ENCODE measurements at places on chromosomes 2 and 18. TPM values are rescaled to one million over a fixed set of nuclear protein-coding genes. Genes with fewer than 3 reads are reported as not detected.

DNA sequence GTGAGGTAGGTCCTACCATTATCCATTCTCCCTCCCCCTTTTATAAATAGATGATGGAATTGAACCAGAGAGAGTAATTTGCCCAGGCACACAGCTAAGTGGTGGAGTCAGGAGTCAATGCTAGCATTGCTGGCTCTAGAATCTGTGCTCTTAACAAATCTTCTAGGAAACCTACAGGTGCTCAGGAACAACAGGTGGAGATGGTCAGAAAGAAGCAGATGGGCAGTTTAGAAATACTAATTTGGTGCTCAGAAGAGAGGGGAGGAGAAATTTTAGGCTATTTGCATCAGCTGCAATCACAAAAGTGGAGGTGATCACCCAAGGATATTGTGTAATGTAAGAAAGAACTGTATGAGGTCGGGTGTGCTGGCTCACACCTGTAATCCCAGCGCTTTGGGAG is 219.4 kb upstream of the SMAD7 start:
- H3K27ac ChIP-seq, result no peak overlapping the region
- no peak for DNase-seq
- peaks cover 11% of the 10 kb centered on the region for H3K4me1 ChIP-seq
- no peak overlapping the region for H3K4me3 ChIP-seq

DNA sequence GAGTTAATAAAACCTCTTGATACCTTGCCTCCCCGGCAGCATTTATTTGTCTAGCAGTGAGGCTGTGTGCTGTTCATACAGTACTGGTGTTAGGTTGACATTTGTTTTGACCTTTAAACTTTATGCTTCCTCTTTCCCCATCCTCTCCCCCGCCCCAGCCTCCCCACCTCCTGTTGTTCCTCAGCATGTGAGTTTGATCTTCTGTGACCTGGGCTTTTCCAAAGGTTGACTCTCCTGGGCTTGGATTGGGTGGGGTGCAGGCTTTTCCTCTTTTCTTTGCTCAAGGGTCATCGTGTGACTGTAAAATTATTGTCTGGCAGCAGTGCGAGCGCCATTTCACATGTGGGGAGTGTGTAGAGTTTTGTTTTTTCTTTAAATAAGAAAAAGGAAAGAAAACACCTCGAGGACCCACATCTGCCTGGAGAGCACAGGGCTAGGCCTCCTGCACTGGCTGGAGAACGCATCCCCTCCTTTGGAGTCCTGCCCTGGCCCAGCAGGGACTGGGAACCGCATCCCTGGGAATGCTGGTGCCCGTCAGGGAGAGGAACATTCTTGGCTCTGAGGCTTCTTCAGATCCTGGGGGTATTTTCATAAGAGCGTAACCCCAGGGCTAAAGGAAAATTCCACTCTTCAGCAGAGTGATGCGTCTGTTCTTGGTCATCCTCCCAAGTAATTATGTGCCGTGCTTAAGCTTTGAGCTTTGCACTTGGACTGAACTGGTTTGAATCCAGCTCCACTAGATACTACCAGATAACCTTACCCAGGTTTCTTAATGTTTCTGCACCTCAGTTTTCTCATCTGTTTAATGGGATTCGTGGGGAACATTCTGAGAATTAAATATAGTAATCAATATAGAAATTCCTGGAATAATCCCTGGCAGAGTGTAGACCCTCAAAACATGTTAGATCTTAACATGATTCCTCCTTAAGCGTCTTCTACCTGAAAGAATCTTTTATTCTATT is 91.5 kb downstream of the SETBP1 start:
- H3K36me3 ChIP-seq, result no peaks in the 10 kb centered on the region
- H3K4me3 ChIP-seq, result no peak overlapping the region
- no peak overlapping the region for H3K27ac ChIP-seq
- H3K27me3 ChIP-seq, result no peaks in the 10 kb centered on the region

DNA sequence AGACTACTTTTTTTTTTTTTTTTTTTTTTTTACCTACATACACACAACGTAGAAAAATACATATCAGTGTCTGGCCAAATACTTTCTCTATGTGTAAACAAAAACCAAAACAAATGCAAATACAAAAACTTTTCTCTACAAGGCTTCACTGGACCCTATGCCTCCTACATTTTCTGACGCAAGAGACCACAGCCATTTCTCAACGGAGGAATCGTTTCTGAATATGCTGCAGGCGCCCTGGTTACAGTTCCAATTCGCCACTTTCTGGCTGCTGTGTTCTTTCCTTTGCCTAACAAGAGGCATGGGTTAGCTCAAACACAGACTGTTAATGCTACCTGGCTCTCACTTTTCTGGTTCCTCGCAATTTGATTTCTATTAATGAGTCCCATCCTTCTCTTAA is 96.4 kb downstream of the EPB41L3 start:
- H3K27ac ChIP-seq, result no peak overlapping the region
- H3K4me1 ChIP-seq, result peaks cover 10% of the 10 kb centered on the region
- no peak for DNase-seq
- H3K4me3 ChIP-seq, result no peak overlapping the region
- no peaks in the 10 kb centered on the region for H3K27me3 ChIP-seq

DNA sequence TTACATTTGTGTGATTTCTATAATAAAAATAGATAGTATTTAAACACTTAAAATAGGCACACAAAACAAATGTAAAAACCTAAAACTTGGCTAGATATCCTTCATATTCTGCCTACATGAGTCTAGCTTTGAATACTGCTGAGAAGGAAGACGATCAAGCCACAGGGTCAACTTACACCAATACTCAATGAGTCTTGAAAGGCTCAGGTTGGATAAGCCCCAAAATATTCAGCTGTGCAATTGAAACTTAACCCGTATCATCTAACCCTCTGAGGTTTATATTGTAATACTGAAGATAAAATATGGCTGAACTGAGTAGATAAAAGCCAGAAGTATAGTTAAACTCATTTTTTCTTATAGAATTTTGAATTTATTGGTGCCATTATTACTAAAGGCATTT is 313.0 kb upstream of the NRXN1 start:
- H3K4me3 ChIP-seq, result no peak overlapping the region
- H3K27ac ChIP-seq, result no peak overlapping the region
- H3K27me3 ChIP-seq, result no peaks in the 10 kb centered on the region
- H3K4me1 ChIP-seq, result no peaks in the 10 kb centered on the region

CFAP221 gene
- total RNA-seq, result not detected

DNA sequence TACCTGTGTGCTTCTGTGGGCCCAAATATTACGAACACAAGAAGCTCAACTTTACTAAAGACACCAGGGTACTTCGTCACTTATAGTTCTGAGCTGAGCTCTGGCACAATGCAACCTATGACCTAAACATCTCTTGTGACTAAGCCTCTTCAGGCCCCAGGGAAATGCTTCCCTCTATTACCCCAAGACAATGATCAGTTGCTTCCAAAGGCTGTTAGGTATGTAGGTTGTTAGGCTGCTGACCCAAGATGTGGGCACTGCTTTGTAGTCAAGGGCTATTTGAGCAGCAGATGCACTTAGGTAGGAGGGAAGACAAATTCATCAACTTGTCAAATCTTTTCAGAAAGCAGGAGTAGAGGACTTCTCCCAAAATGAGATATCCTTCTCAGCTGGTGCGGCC is 640.1 kb downstream of the EPHA4 start:
- H3K4me1 ChIP-seq, result no peaks in the 10 kb centered on the region
- H3K36me3 ChIP-seq, result no peaks in the 10 kb centered on the region
- no peak for DNase-seq
- H3K27me3 ChIP-seq, result no peaks in the 10 kb centered on the region
